ENCODE measurements at places on chromosomes 2 and 18.
A peak's percentile ranks its signal among the peaks of the same experiment; 100 is the strongest.

DNA sequence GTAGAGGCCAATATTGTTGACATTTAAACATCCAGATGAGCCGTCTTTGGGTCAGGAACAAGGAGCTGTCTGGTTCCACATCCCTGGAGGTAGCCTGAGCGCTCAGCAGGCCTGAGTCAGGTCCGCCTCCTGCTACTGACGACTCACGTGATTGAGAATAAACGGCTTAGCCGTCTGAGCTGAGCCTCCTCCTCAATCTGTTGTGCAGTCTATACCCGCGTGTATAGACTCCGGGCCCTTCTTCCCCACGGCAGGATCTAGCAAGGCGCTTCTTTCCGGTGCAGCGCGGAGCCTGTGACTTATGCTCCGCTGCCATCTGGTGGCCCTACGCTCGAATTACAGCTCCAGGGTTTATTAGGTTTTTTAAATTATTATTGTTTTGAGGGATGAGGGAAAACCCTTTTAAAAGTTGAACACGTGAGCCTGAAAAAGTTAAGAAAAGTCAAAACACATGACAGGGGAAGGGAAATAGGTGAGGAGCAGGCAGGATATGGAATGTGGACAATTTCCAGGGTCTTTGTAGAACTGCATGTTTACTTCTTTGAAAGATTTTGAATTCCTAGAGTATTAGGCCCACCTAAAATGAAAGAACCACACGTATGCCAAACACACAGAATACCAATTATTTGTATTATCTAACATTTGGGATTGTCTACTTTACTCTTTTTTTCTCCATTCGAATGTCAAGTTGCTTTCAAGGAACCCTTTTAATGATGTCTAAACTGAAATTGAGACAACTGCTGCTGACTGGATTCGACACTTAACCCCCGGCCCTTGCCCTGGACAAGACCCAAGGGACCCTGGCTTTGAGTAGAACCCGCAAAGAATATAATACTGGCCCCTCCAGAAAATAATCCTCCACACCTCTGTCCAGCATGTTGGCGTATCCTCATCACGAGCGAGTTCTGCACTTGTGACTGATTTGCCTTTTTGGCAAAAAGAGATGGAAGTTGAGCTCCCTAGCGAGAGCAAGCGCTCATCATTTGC is 112.4 kb upstream of the ZNF236 start:
- peak; percentile 25 for DNase-seq

GRCh38 chr2:149383340-149383739 is 53.0 kb downstream of the LYPD6 start:
- DNase-seq, result no peak

- no peak for DNase-seq
Observed at GRCh38 chr2:31113765-31114164, 24.5 kb downstream of the GALNT14 start.

DNA sequence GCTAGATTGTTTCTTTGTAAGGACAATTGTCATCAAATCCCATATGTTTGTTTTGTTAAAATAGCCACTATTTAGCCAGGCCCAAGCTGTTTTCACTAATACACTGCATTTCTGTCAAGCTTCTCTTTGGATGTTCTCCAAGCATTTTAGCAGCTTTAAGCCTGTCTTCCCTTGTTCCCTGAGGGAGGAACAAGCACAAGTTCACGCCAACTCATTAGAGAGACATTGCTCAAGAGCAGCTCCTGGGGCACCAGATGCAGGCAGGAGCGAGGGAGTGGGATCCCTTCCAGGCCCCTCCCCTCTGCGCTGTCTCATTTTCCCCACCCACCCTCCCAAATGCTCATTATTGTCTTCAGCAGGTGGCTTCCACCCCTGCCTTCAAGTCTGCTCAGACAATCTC is 32.6 kb upstream of the PPP3R1 start:
- no peak for DNase-seq

GRCh38 chr2:190342611-190343010 is 778 bp upstream of the INPP1 start:
- no peak for DNase-seq

DNA sequence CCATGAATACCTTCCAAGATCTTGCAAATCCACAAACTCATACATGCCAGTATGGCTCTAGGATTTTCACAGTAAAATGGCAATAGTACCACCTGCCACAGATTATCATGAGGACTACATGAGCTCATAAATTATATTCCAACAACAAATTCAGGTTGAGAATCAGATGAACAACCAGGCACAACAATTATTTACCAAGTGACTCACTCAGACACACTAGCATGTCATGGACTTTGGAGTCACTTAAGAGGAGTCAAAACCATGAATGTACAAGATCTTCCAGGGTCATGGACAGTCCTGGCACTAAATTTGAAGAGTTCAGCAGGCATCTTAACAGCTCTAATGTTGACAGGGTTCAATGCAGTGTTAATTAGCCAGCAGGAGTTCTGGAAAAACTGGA is 34.4 kb upstream of the BZW1 start:
- no peak for DNase-seq

- DNase-seq, result no peak
Observed at GRCh38 chr2:217559084-217559483, 443.7 kb downstream of the TNS1 start.

GRCh38 chr18:40011201-40011600 is 1943.8 kb upstream of the PIK3C3 start:
- no peak for DNase-seq

DNA sequence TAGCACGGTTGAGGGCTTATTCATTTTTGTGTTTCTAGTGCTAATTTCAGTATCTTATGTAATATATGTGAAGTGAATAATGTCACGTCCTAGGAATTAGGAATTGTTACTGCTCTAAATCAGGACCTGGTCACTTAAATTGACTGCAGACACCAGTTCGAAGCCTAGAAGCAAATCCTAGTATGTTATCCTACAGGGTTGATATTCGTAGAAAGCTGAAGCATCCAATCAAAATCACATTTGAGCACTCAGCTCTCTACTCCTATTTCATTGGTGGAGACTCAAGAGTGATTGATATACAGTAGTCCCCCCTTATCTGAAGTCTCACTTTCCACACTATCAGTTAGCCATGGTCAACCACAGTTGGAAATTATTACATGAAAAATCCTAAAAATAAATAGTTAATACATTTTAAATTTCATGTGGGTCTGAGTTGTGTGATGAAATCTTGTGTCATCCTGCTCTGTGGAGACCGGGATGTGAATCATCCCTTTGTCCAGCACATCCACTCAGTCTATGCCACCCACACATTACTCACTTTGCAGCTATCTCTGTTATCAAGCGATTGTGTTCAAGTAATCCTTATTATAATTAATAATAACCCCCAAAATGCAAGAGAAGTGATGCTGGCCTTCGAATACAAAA is 35.2 kb upstream of the SCN9A start:
- DNase-seq, result no peak

DNA sequence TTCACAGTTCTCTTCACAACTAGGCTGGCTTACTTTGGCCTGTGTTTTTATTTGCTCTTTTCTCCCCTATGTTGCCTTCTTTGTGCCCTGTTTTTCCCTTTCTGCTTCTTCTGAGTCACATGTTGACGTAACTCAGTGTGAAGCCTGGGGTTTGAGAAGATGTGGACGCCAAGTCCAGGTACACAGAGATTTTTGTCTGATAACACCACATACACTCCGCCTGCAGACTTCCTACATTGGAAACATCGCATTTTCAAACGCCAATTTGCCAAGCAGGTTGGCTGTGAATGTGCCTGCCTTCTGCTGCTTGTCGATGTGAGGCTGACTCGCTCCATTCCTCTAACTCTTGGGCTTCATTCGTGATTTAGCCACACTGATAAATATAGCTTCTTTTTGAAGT is 62.6 kb upstream of the FN1 start:
- peak; percentile 8 for DNase-seq

DNA sequence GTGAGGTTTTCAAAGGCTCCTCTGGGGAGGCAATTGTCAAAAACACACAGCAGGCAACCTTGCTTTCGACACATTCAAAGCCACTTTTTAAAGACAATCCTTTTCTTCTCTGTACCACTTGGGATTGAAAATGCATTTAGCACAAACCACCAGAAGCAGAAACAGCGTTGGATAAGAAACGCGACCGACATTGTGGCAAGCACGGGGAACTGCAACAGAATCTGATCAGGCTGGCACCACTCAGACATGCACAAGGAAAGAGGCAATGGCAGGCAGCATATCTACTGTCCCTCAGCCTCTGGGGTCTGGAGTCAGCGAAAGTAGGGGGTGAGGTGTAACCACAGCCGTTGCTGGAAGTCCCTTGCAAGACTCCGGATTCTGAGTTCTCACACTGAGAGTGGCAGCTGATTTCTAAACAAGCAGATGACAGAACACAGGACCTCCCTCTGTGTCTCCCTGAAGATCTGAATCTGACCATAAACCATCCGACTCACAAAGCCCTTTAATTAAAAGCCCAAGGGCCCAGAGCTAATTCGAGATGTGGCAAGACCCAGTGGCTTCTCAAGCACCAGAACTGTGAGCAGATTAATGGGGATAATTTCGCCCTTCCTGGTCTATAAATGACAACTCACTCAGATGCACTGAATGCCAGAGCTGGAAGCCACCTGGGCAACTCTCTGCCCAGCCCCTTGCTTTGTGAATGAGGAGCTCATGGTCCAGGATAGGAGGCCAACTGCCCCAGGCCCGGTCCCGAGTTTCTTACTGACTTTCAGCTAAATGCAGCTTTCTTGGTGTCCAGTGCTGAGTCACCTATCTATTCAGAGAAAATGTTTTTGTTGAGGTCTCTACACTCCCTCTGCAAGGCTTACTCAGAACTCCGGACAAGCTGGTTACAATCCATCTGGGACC is 29.6 kb downstream of the CYRIA start:
- no peak for DNase-seq

DNA sequence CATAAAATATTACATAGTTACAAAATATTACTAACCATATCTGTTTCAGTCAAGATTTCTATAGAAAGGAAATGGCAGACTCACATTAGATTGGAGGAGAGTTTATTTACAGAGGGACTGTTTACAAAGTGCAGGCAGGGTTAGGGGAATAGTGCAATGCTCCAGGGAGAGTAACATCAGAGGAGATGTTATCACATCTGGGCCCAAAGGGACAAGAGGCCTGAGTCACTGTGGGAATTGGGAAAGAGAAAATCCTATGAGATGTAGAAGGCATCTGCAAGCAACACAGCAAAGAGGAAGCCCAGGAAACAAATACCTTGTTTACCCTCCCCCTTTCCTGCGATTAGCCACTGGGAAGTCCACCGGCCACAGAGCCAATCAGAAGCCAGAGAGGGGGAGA is 227.3 kb upstream of the TANK start:
- DNase-seq, result no peak

- DNase-seq, result no peak
Observed at GRCh38 chr2:240664622-240665021, 18.1 kb downstream of the AQP12B start.

DNA sequence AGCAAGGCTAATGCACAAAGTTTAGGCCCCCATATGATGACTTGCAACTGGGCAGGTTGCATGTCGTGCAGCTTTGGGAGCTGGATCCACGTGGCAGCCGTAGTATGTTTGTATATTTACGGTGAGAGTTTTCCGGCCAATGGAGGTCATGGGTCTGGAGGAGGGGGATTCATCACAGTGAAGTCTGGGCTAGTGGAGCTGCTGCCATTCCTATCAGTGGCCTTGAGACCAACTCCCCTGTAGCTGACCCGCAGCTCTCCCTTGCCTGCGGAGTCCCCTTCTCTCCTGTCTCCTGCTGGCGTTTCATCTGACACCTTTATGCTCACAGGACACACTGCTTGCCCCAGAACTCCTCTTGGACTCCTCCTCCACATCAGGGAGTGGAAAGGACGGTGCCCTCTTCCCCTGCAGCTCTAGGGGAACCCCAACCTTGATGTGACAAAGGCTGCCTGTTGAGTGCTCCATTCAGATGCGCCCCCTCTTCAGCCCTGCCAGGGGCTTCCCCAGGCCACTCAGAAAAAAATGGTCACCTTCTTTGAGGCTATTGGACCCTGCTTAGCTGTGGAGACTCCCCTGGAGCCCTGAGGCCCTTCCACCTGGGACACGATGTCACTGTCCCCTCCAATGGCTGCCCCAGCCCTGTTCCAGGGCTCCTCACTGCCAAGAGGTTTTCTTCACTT is 121.7 kb downstream of the PXDN start:
- no peak for DNase-seq

DNA sequence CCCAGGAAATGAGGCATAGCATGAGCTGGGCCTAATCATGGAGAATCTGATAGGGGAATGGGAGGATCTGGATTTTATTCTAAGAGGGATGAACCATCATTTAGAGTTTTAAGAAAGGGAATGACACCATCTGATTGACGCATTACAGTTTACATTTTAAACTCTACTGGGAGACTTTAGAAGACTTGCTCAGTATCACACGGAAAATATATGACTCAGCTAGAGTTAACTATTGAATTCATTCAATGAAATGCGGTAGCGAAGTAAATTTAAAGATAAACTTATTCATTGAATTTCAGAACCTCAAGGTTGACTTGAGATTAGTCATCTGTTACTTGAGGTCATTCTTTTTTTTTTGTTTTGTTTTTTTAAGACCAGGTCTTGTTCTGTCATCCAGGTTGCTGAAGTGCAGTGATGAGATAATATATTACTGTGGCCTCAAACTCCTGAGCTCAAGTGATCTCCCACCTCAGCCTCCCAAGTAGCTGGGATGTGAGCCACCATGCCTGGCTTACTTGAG is 25.0 kb downstream of the MC4R start:
- no peak for DNase-seq

- no peak for DNase-seq
Observed at GRCh38 chr2:176138923-176139660, 9.6 kb downstream of the HOXD8 start.

GRCh38 chr18:25239581-25240419 is 112.2 kb downstream of the ZNF521 start:
- DNase-seq, result no peak

DNA sequence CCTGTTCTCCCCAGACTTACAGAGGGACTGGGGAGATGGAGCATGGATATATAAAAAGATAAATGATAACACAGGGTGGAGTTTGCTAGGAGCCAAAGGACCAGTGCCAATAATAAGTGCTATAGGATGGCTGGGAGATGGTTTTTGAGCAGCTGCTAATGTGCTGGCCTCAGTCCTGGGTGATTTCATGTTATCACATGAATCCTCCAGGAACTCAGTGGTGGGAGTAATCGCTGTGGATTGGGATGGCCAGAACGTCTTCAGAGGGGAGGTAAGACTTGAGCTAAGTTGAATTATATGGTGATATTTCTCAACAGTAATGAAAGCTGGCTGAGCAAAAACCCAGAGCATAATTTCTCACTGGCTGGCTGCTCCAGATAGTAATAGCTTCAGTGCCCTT is 441.4 kb downstream of the SLC4A3 start:
- no peak for DNase-seq

GRCh38 chr2:99188357-99188756 is 7.4 kb downstream of the MRPL30 start:
- no peak for DNase-seq

GRCh38 chr2:100584816-100585215 is 22.0 kb downstream of the PDCL3 start:
- no peak for DNase-seq

GRCh38 chr2:229126066-229126465 is 145.0 kb downstream of the PID1 start:
- DNase-seq, result no peak

DNA sequence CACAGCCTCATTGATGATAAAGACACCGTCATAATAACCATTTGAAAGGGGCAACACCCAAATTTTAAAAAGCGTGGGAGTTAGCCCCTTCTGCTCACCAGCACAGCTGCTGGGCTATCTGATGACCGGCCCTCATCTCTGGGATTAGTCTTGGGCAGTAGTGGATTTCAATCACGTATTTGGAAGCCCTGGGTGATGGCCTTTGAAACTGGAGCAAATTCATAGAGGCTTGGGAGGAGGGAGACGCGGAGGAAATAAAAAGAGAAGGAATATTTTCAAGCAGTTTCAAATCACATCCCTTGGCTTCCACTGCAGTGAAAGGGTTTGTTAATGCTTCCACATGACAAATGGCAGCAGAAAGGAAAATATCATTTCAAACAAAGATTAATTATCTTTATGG is 357.8 kb downstream of the ZNF516 start:
- DNase-seq, result no peak

Measured in NK-92 treated with Interleukin-12 subunit alpha and Interleukin-12 subunit beta, amount 100 ng/mL, for 24 hours (cell line).